ENCODE measurements at places on chromosomes 1 and 21. TPM values are rescaled to one million over a fixed set of nuclear protein-coding genes. Genes with fewer than 3 reads are reported as not detected.

Gene KRTAP21-2
- total RNA-seq: not detected

Gene RSPH1
- 0.34 TPM for total RNA-seq

Gene TCEA3
- 8.0 TPM for total RNA-seq

Gene COL11A1
- total RNA-seq: not detected

Gene LYPD8
- not detected for total RNA-seq

Gene DSTYK
- 7.2 TPM for total RNA-seq

Gene FCRL6
- total RNA-seq: 0.34 TPM
